Tibial nerve (tissue), 4 donors: ENCODE measurements at places on chromosomes 3 and 15.
A peak's percentile ranks its signal among the peaks of the same experiment; 100 is the strongest.

GRCh38 chr15:65914981-65915925 lies 46.0 kb downstream of the RAB11A start:
- DNase-seq: no peak

- DNase-seq: no peak
Observed at GRCh38 chr3:42751609-42752008, 21.4 kb downstream of the CCDC13 start.

DNA sequence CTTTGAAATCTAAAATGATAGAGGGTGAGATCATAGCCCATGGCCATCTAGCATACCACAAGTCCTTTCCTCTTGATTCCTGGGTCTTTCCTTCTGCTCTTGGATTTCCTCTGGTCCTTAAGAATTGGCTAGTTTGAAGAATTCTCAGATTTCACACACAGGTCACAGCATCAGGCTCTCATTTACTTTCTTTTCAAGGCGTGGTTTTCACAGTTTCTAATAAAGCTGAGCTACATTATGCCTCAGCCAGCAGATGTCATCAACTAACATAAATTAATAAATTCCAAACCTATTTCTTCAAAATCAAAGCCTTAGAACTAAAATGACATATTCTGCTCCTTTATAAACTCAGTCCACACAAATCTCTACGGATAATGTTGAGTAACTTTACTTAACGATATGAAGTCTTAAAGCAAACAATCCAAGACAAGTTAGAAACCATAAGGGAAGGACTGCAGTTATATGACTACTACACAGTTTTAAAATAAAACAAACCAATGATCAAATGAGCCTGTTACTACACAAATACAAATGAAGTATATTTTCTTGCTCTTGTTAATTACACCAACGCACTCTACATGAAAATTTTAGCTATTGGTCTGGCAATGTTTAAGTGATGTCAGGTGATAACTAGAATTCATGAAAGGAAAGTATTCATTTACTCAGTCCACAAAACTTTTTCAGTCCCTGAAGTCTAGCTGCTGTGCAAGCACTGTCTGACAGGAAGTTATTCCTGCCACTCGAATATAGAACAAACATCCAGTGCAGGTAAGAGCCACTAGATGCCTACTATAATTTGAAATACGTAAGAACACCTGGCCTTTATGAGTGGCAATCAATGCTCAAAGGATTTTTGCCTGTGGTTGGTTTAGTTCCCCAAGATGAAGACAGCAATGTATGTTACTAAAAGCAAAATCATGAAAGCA lies 9.2 kb downstream of the CCDC14 start:
- no peak for DNase-seq

DNA sequence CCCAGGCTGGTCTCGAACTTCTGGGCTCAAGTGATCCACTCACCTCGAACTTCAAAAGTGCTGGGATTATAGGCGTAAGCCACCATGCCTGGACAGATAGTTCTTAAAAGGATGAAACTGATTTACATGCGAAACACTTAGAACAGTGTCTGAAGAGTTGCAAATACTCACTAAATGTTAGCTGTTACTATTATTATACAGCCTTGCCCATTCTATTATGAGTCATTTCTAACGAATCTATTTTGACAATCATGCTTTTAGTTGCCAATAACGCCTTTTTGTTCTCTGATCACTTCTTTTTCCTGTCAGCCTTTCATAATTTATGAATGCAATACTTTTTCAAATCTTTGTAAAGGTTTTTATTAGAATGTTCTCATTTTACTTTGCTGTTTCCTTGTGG lies 112.7 kb downstream of the SNRK start:
- no peak for DNase-seq

GRCh38 chr3:9864200-9864927 lies 15.7 kb downstream of the CIDEC start:
- DNase-seq: peak; percentile 67

GRCh38 chr3:12451481-12451880 lies 32.8 kb upstream of the TSEN2 start:
- no peak for DNase-seq

GRCh38 chr3:60839246-60839645 lies 412.0 kb downstream of the FHIT start:
- no peak for DNase-seq

DNA sequence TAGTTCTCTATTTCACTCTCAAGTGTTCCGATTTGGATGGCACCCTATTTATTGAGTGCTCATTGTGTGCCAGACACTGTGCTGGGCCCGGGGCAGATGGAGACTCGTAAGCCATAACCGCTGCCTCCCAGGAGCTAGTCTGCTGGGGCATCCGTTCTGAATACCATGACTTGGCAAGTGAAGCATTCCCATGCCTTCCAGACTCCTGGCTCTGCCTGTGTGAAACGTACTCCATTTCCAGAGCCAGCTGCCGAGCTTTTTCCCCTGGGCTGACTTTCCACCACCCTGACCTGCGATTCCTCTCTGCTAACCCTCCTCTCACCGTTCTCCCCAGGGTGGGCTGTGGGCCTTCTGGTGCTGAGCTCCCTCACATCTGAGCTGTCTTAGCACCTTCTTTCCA lies 303.1 kb upstream of the CTDSPL start:
- no peak for DNase-seq

DNA sequence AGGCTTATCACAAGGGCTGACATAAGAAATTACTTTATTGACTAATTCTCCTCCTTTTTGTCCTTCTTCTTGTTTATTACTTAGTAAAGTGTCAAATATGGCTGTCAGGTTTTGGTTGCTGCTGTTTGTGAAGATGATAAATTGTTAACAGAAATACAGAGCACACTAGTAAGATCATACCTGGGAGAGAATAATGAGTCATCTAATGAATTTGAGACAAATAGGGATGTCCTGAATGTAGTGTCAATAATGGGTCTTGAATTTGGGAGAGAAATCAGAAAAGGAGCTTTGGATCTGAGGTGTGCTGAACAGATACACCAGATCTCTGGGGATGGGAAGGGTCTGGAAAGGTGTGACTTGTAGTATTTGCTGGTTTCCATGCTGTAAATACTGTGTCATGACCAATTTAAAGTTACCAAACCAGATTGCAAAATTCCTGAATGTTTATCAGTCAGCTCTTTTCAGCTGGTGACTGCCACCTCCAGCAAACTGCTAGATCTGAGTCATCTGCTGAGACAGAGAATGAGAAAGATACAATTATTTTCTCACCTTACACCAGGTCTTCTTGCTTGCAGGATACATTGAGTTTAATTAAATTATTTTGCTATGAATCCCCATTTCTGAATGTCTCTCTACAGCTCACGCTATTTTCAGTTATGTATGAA lies 76.7 kb upstream of the SATB1 start:
- DNase-seq: no peak

DNA sequence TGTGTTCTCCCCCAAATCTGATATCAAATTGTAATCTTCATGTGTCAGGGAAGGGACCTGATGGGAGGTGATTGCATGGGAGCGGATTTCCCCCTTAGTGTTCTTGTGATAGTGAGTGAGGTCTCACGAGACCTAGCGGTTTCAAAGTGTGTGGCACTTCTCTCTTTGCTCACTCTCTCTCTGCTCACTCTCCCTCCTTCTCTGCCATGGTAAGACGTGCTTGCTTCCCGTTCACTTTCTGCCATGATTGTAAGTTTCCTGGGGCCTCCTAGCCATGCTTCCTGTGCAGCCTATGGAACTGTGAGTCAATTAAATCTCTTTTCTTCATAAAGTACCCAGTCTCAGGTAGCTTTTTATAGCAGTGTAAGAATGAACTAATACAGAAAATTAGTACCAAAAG lies 30.6 kb upstream of the OR5H6 start:
- DNase-seq: no peak

GRCh38 chr3:197854596-197855343 lies 63.7 kb downstream of the LRCH3 start:
- DNase-seq: no peak

DNA sequence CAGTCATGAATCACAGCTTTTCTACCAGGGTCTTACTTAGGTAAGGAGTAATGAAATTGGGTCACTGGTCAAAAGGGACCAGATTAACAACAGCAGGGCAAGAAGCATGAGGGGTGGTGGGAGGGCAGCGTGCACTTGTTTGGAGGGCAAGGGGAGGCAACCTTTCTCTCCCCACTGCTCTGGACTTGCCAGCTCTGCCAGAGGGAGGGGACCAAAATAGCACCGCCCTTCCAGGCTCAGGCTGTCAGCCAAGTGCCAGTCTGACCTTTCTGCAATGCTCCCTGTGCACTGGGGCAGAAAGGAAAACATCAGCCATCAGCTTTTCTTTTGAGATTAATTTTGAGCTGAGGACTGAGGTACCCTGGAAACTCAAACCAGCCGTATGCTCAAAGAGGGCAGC lies 4.5 kb upstream of the ULK3 start:
- DNase-seq: no peak

DNA sequence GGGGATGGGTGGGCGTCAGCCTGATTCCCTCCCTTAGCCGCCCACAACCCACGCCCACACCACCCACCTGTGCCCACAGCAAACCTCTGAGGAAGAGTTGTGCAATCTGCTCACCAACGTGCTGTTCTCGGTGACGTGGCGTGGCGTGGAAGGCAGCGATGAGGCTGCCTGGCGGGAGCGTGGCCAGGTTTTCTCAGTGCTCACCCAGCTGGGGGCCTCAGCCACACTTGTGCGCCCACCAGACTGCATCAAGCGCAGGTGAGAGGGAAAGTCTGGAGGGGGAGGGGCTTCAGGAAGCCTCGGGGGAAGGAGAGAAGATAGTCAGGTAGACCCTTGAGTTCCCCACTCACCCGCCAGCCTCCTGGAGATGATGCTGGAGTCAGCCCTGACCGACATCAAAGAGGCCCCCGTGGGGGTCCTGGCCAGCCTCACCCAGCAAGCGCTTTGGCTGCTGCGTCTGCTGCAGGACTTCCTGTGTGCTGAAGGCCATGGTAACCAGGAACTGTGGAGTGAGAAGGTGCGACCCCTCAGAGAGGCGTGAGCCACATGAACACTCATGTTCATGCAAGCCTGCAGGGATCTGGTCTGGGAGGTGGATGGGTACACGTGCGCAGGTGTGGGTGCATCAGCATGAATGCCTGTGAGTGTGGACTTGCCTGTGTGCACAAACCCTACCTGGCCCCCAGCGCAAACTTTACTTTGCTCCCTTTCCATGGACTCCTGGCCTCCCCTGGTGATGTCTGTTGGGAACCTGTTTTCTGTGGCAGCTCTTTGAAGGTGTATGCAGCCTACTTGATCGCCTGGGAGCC lies 21.7 kb downstream of the NBEAL2 start:
- DNase-seq: no peak

DNA sequence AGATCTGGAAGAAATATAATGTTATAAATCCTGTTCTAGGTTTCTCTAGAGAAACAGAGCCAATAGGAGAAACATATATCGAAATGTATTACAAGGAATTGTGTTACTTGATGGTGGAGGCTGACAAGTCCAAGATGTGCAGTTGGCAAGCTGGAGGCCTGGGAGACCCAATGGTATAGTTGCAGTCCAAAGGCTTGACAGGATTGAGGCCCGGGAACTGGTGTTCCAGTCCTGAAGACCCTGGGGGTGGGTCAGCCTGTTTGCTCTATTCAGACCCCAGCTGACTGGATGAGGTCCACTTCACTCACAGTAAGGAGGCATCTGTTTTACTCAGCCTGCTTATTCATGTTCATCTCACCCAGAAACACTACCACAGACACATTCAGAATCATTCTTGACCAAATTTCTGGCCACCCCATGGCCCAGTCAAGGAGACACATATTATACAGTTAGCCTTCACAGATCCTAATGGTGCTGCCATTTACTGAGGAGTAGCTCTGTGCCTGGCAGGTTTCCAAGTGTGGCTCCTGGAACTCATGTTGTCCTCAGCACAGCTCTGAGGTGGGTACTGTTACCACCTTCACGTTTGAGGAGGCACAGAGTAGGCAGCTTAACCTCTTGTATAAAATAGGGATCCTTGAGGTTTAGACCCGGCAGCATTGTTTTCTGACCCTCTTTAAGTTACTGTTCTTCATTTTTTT lies 3.7 kb downstream of the TRAK1 start:
- DNase-seq: no peak

GRCh38 chr3:66858656-66859381 lies 139.3 kb upstream of the KBTBD8 start:
- DNase-seq: no peak

- no peak for DNase-seq
Observed at GRCh38 chr3:81951106-81951505, 189.7 kb upstream of the GBE1 start.

DNA sequence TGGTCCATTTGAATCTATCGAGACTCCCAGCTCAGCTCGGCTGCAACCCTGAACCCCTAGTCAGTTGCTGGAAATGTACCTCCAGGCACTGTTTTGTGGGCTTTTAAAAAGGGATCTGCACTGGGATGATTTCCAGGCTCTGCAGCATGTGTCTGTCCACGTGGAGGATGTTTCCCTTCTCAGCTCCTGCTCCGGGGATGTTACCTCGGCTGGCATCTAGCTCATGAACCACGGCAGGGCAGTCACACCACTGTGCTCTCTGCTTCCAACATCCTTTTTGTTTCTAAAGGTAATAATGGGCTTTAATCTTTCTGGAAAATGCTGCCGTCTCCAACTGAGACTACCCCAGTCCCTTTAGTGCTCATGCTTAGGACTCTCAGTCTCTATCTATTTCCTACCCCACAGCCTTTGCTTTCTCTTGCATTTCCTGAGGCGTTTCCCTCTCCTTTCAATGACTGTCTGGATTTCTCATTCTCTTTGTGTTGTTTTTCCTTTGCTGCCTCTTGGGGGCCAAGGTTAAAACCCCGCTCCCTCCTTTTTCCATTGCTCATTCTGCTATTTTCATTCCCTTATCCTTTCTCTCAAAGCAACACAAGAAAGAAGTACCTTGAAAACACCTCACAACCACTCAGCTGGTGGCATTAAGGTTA lies 42.9 kb upstream of the AKAP13 start:
- DNase-seq: no peak

DNA sequence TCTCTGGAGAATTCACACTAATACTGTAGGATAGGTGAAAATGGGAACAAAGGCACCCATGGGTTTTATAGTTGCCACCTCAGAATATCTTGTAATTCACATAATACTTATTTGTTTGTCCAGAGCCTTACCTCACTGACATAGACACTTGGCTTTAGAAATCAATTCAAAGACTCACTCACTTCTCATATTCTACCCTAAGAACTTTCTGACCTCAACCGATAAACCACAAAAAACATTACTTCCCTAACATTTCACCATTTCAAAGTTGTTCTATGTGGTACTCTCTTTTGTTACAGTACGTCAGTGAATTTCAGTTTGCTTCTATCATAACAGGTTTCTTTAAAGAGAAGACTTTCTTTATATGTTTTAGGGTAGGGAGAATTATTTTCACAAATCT lies 359.3 kb downstream of the IGSF11 start:
- DNase-seq: no peak
